AG10803 (cell line): ENCODE measurements at places on chromosomes 3 and 15.
A peak's percentile ranks its signal among the peaks of the same experiment; 100 is the strongest.

- no peak for DNase-seq
These were observed 3.1 kb downstream of the CHRNB4 start for GRCh38 chr15:78637776-78638435.

GRCh38 chr15:49423021-49423420, at the start of gene FGF7:
Gene FGF7 (plus strand): TSS chr15:49423242. CDS start chr15:49424298, 1,056 bp downstream.
- DNase-seq, result peak; percentile 96

- peak; percentile 94 for DNase-seq
These were observed 86.4 kb downstream of the WDR76 start for GRCh38 chr15:43913026-43913780.

GRCh38 chr3:186890911-186891310, 39.4 kb upstream of the ST6GAL1 start:
- no peak for DNase-seq

- DNase-seq, result no peak
These were observed 22.0 kb upstream of the PGPEP1L start for GRCh38 chr15:99029341-99030144.

- no peak for DNase-seq
These were observed 277.1 kb downstream of the MAGI1 start for GRCh38 chr3:65761446-65762234.

DNA sequence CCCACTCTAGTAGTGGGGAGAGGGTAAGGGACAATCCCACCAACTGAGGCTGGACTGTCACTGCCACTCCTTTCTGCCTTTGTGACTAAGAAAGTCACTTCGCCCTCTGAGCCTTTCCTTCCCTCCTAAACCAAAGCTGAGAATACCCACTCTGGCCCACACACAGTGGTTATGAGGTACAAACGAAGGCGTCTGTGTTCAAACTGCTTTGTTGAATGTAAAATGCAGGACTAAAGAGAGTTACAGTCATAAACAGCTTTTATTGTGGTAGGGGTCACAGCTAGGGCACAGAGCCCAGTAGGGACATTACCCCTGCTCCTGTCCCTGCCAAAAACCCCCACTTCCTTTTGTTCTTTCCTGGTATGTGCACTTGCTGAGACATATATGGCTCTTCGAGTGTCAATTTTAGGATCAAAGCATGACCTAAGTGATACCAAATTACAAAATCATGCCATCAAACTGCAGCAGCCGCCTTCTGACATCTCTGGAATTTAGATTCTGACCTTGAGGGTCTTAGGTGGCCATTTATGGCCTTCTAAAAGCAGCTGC, 45.1 kb downstream of the CTDSPL start:
- no peak for DNase-seq
